Hematopoietic multipotent progenitor cell treated with erythropoietin and hydrocortisone succinate and interleukin-3 and kit ligand, for 4 days (in vitro differentiated cells): ENCODE measurements at places on chromosomes 3 and 15.

DNA sequence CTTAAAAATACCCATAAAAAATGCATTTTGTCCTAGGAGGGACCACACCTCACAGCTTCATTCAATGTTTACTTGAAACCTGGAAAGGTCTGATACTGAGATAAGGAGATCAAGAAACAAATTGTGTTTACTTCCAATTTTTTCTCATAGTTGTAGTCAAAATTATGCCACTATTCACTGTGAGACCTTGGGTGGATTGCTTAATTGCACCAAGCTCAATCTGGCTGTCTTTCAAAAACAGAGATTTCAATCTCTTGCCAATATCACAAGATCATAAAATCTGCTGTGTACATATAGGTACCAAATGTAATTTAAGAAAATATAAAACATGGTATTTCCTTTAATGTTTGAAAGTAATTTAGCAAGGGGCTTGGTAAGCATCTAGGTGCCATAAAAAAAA, 186.4 kb upstream of the THBS1 start:
- no peak for DNase-seq

GRCh38 chr3:52247409-52248164, 2.0 kb downstream of the PPM1M start:
- DNase-seq: no peak

DNA sequence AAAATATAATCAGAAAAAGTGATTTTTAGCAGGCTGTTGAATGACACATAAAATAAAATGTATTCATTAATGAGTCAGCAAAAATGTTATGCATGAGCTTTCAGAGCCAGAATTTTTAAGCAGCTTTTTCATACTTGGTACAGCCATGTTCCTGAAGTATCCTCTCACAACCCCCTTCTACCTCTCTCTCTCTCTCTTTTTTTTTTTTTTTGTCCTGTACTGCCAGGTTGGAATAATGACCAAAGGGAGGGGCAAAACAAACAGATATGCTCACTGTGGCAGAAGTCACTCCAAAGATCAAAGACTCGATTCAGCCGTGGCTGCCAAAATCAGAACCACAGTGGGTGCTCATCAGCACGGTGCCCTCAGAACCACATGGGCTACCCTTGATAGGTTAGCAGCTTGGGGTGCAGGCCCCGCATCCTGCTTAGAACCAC, 383.0 kb downstream of the ZBTB20 start:
- DNase-seq: no peak

GRCh38 chr3:194604837-194605236, 28.4 kb downstream of the TMEM44 start:
- DNase-seq: peak; percentile 36

DNA sequence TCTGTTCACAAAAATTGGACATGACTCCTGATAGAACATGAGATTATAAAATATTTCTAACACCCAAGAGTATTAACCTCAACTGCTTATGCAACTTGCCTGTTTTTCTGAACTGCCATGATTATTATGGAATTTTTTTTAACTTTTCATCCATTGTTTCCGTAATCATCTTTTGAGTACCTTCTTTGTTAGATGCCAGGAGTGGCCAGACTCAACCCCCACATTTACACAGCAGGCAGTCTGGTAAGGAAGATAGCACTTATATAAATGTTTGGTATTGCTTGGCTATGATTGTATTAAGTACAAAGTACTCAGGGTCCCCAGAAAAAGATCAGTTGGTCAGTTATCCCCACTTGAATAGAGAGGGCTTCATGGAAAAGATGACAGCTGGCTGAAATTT, 74.3 kb downstream of the CRYBG3 start:
- DNase-seq: no peak

DNA sequence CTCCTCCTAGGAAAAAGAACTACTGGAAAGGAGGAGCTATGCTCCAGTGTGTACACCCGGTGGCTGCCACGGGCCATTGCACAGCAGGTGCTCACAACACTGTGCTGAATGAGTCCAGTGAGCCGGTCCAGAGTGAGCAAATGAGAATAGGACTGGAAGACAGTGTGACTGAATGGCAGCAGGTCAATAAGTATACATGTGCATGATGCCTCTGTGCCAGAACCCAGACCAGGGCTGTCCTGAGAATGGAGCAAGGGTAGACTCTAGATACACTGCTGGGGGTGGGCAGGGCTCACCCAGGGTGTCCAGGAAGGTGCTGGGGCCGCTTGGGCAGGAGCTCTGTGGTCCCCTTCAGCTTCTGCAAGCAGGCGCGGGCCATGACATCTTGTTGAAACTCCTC, 8.3 kb downstream of the POLG start:
- no peak for DNase-seq

DNA sequence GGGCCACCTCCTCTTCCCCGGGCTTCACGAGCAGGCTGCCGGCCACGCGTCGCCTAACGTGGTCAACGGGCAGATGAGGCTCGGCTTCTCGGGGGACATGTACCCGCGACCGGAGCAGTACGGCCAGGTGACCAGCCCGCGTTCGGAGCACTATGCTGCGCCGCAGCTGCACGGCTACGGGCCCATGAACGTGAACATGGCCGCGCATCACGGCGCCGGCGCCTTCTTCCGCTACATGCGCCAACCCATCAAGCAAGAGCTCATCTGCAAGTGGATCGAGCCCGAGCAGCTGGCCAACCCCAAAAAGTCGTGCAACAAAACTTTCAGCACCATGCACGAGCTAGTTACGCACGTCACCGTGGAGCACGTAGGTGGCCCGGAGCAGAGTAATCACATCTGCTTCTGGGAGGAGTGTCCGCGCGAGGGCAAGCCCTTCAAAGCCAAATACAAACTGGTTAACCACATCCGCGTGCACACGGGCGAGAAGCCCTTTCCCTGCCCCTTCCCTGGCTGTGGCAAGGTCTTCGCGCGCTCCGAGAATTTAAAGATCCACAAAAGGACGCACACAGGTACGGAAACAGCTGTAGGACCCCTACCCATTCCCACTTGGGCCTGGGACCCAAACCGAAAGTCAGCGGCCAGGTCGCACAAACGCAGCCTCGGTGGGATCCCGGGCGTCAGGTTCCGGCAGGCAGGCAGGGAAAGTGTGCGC, 1.5 kb downstream of the ZIC1 start:
- peak; percentile 31 for DNase-seq

- DNase-seq: no peak
Measured at GRCh38 chr3:138070006-138070405, 45.4 kb downstream of the DZIP1L start.

DNA sequence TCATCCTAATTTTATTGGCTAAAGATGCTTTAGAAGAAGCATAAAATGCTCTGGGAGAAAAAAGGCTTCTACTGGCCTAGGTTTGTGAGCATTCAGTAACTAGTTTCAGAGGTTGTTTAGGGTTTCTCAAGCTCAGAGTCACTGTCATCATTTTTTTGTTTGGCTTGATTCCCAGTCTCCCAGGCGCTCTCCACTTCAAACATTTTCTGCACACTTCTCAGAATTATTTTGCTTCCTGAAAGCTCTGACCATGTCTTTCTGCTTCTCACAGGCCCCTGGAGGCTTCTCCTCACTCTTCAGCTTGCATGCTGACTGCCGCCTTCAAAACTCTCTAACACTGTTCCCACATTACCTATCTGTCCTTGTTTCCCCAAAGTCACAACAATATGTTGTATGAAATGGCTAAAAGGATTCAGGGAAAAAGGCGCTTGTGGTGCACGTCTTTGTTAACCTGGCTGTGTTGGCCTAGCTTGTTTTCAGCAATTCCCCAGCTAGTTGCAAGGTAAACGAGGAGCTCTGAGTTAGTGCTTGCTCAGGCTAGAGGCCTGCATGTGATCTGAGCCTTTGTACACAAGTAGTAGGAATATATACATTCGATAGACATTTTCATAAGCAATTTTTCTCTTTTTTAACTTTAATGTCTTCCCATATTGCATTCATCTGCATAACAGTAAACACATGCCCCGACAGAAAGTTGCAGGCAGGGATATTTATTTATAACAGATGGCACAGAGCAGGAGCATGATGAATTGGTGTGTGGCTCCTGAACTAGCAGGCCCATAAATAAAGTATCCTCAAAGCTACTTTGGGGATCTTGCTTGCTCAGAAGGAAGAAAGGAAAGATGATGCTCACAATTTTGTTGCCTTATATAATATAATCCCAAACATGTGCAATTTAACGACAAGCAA, 129.2 kb upstream of the DPH6 start:
- peak; percentile 18 for DNase-seq

GRCh38 chr3:50192689-50193141, 1.3 kb downstream of the GNAT1 start:
- peak; percentile 80 for DNase-seq

GRCh38 chr3:157752554-157752953, 249.3 kb upstream of the VEPH1 start:
- no peak for DNase-seq

DNA sequence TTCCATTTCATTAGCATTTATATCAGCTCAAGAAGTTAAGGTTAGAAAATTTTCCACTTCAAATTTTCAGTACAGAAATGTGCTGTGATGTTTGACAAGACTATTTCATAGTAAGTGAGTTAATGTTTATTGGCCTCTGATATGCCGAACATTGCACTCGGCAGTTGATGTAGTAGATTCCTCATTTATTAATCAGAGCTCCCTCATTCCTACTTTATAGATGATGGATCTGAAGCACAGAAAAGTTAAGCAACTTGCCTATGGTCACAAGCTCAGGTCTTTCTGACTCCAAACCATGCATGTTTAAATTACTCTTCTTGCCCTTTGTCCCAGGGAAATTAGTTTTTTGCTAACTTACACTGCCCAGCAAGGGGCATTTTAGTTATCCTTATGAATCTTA, 92.0 kb downstream of the ATG7 start:
- DNase-seq: no peak

DNA sequence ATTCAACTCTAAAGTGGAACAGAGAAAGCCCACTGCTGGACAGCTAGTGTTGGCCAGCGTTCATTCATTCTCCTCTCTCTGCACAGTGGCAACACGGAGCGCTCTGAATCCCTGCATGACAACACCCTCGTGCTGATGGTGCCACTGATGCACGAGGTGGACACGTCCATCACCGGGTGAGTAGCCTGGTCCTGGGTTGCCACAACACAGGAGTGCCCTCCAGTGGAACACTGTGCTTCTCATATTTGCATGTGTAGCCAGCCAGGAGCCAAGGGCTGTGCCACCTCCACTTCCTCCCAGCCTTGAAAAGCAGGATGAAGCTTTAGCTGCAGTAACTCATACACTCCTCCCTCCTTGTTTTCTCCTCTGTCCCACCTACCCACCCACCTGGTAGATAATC, 120.0 kb upstream of the CTDSPL start:
- peak; percentile 59 for DNase-seq

DNA sequence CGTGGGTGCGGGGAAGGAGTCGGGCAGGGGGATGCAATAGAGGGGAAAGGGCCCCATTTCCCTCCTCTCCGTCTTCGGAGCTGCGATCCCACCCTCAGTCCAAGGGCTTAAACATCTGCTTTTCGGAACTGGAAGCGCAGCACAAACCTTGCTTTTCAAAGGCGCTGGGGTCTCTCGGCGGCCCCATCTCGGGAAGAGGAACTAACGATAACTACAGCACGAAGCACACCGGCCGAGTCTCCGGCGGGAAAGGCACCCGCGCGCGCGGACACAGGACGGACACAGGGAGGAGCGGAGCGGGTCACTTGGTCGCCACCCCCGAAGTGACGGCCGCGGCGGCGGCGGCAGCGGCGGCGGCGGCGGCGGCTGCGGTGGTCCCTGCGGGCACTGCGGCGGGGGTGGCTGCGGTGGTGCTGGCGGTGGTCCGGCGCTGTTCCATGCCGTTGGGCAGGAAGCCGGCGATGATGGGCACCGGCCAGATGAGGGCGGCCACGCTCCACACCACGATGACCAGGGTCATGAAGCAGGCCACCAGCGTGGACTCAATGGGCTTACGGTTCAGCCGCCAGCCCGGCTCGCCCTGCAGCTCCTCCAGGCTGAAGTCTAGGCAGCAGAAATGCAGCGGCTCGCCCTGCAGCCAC, 1.1 kb downstream of the TMEM158 start:
- peak; percentile 74 for DNase-seq

DNA sequence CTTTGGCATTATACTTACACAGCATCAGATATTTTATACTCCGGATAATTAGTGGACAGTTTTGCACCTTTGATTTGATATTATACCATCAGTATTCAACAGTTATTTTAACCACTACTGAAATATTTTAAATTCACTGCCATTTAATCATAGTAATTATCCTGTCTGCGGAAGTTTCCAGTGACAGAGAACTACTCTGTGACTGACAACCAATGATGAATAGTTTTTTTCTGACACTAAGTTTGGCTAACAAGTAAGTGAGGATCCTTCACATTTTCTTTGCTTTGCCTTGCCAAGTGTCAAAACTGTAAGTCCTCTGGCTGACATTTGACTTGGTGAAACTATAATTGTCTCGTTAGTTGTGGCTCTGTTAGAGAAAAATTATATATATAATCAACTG, 30.5 kb upstream of the GOLGA8B start:
- no peak for DNase-seq
